ENCODE measurements at places on chromosomes 11 and 22. TPM values are rescaled to one million over a fixed set of nuclear protein-coding genes. Genes with fewer than 3 reads are reported as not detected.

DNA sequence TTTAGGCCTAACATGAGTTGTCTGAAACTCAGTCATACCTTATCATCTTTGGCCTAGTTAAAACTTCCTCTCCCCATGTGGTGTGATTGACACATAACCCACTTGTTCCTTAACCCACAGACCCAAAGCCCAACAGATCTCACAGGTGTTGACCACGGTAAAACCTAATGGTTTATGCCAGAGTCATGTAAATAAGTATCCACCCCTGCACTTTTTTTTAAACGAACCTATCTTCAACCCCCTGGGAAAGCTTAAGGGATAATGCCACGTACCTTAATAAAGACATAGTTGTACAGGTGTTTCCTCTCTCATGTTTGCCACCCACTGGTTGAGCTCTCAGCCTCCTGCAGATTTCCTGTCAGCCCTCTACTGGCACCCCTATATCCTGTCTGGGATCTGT lies 709.3 kb upstream of the CCDC179 start:
- no peak for DNase-seq

GRCh38 chr11:100555931-100556330 lies 131.2 kb upstream of the ARHGAP42 start:
- DNase-seq = no peak

DNA sequence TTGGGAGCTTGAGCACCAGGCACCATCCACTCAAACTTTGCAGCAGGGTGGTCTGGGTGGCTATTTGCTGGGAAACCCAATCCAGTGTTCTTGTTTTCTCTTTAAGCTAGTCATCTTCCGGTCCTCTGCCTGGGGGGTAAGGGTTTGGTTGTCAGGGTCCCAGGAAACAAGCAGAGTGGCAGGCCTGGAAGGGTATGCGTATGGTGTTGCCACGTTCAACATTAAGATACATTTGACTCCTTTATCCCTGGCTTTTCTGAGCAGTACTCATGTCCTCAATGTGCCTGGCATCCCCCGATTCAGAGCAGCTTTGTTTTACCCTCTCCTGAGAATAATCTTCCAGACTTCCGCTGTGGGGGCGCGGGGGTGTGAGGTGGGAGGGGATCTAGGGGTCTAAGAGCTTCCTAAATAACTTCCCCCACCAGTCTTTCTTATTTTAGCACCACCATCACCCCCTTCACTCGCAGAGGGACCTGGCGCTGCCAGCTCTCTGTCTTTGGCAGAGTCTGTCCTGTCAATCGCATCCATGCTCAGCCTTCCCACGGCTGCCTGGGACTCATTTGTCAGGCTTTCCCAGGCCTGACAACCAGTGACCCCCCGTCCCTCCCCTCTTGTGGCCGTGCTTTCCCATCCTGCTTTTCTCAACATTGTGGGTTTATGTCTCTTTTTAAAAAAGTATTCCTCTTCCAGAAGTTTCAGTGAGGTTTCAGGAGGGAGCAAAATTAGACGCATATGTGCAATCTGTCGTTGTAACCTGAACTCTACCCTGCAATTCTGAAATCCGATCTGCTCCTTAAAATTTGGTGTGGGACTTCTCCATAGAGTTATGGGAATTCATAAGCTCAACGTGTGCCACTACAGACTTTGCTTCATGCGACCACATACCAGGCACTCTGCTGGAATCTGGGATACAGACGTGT lies 27.0 kb upstream of the RBFOX2 start:
- no peak for DNase-seq

DNA sequence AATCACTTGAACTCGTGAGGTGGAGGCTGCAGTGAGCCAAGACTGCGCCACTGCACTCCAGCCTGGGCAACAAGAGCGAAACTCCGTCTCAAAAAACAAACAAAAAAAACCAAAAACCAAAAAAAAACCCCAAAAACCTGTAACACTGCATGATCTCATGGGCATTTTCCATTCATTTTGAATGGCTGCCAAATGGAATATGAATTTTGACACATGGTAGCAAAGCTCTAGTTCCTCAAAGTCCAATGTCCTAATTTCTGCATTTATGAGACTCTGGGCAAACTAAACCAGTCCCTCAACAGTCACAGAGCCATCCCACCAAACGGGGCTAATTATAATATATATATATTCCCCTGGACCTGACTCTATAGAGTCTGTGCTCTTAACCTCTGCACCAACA lies 61.8 kb downstream of the SGSM3 start:
- no peak for DNase-seq

- no peak for DNase-seq
These were observed 120.1 kb downstream of the GALNT18 start for GRCh38 chr11:11501546-11502262.

- DNase-seq = no peak
These were observed 44.8 kb downstream of the PRR5L start for GRCh38 chr11:36340897-36341296.

- DNase-seq = no peak
These were observed 11.9 kb downstream of the TBCEL start for GRCh38 chr11:121035780-121036179.

GRCh38 chr11:11218629-11218986 lies 134.4 kb downstream of the CSNK2A3 start:
- no peak for DNase-seq

DNA sequence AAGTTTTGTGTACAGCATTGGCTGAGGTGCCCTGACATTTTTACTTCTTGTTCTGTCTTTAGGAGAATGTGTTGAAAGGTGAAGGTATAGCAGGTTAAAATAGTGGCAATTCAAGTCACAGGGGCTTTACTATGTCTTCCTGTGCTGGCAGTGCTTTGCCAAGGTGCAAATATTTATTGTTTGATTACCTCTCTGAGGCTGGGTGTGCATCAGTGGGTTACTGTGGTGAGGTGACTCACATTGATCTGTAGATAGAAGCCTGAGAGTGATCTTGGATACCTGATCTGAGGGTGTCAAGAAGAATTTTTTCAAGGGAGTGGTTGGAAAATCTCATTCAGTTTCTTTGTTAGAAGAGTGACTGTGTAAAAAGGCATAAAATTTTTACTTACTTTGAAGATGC lies 90.0 kb downstream of the ARHGAP42 start:
- DNase-seq = peak; percentile 65

DNA sequence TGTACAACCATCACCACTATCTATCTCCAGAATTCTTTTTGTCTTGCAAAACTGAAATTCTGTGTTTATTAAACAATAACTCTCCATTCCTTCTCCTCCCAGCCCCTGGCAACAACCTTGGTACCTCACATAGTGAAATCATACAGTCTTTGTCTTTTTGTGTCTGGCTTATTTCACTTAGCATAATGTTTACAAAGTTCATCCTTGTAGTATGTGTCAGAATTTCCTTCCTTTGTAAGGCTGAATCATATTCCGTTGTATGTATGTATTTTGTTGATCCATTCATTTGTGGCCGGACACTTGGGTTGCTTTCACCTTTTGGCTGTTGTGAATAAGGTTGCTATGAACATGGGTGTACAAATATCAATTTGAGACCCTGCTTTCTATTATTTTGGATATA lies 243.7 kb upstream of the TBCEL start:
- no peak for DNase-seq

DNA sequence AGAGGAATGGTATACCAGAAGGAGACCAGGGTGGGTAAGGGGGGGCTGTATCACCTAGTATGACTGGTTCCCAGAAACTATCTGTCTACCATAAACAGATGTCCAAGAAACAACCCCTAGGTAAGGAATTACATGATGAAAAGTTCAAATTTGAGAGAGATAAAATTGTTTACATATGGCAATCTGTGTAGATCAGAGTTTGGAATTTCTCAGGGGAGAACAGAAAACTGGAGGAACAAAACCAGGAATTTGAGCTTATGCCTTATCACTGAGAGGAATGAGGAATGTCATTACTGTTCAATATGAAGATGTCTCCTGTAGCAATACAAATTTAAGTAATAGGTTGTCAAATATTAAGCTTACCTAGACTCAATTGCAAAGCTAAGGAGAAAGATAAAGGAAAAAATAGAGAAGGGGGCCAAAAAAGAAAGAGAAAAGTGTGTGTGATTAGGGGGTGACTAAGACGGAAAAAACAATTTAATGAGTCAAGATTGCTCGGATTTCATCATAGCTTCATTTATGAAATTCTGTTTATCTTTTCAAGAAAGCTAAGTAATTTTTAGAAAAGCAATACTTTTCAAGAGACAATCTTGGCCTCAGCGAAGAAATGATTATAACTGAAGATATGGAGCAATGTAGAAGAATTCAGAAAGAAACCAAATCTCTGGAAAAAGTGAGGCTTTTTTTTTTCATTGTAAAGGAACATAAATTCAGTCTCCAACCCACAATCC lies 117.8 kb downstream of the APOL5 start:
- DNase-seq = no peak

- no peak for DNase-seq
These were observed 53.9 kb downstream of the FLI1 start for GRCh38 chr11:128747728-128748148.

- DNase-seq = no peak
These were observed 17.4 kb downstream of the ZBTB16 start for GRCh38 chr11:114076921-114077331.

Gene TRIM51
- not detected for total RNA-seq

Gene OR52I2
- not detected for total RNA-seq

Gene FGF3
- total RNA-seq = not detected

Gene SLC1A2
- 16.5 TPM for total RNA-seq

Gene NADSYN1
- total RNA-seq = 35.7 TPM

Gene IL18
- total RNA-seq = 1.4 TPM

Gene CENPM
- total RNA-seq = 37.3 TPM

Gene APOBEC3A
- total RNA-seq = not detected
